ENCODE measurements at places on chromosomes 16 and 17.
A peak's percentile ranks its signal among the peaks of the same experiment; 100 is the strongest.

GRCh38 chr17:9611557-9611956, 33.8 kb upstream of the USP43 start:
- no peak for DNase-seq

GRCh38 chr17:4246674-4247073, 17.1 kb downstream of the ANKFY1 start:
- no peak for DNase-seq

- no peak for DNase-seq
Measured at GRCh38 chr17:56793957-56794356, 39.8 kb downstream of the C17orf67 start.

DNA sequence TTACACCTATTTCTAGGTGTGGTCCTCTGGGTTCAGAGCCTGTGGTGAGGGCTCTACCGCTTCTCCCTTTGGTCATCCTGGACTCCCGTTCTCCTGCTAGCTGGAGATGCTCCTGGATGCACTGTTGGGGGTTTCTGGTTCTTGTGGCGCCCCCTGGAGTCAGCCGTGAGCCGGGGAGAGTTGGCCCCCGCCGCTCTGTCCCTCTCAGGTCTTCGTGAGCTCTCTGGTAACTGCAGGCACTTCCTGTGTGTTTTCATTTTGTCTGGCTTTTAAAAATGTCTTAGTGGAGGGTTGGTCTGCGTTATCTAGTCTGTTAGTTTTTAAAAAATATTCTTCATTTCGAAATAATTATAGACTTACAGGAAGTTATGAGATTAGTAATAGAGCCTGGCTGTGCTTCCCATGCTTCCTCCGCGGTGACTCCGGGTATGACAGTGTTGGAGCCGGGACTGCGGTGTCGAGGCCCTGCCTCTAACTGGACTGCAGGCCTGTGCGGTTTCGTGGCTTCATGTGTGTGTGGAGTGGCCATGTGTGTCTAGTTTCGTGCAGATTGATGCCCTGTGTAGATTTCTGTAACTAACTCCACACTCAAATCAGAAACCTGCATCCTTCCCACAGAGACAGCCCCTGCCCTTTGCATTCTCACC, 78.0 kb upstream of the ZNF750 start:
- peak; percentile 19 for DNase-seq

GRCh38 chr17:7237266-7237760, 1.9 kb downstream of the PHF23 start:
- DNase-seq: no peak

DNA sequence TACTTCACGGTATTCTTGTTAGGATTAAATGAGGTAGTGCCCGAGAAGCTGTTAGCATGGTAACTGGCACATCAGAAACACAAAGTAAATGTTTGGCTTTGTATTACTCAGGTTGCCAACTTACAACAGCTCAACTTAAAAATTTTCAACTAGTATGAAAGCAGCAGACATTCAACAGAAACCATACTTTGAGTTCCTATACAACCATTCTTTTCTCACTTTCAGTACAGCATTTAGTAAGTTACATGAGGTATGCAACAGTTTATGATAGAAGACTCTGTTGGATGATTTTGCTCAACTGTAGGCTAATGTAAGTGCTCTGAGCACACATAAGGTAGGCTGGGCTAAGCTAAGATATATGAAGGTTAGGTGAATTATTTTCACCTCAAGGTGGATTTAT, 7.7 kb downstream of the CENPN start:
- no peak for DNase-seq

DNA sequence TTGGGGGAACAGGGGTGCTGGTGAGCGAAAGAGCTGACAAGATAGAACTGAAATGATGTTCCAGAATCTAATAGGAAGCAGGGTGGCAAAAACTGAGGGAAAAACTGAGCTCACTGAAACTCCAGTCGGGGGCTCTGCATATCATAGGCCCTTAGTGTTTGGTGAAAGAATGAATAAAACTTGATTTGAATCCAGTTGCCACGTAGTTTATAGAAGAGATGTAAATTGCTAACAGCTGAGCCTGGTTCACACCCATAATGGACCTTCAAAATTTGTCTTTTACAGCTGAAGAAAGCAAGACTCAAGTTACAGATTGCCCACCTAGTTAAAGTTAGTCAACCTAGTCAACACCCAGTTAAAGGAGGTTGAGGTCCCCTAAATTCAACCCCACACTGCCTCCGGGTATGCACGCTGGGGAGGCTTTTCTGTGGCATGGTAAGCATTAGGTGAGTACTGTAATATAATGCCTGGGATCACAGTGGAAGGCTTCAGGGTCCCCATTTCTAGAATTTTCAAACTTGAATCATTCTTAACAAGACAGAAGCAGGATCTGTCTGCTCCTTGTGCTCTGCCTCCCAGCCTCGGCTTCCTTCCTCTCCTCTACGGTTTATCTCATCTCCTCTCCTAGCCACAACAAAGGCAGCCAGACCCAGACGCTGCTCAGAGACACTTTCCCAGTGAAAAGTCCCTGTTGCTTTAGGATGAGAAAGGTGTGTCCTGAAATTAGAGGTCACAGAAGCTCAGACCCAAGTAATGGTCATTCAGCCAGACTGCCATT, 26.9 kb upstream of the SUPT4H1 start:
- DNase-seq: no peak

DNA sequence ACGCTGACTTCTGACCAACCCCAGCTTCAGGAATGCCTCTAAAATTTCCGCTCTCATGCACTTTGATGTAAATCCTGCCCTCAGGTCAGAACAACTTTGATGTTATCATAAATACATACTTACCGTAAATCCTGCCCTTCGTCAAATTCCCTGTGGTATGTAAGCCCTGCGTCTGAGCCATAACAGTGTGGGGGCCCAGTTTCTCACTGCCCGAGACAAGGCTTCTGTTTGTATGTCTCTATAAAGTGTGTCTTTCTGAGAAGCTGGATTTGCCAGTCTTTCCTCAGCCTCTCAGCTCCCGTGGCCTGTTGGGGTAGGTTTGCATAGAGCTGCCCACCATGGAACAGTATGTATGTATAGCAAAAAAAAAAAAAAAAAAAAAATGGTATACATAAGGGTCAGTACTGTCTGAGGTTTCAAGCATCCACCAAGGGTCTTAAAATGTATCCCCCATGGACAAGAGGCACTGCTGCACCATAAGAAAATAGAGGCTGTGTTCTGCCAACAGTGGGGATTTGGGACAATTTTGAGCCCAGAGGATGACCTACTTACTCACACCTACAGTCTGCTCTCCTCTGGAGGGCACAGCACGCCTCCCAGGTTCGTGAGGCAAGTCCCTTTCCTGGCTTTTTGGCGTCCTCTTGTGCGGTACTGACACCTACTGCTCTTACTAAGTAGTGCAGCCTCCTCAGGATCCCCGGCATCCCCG, 17.5 kb downstream of the PRMT7 start:
- peak; percentile 89 for DNase-seq

DNA sequence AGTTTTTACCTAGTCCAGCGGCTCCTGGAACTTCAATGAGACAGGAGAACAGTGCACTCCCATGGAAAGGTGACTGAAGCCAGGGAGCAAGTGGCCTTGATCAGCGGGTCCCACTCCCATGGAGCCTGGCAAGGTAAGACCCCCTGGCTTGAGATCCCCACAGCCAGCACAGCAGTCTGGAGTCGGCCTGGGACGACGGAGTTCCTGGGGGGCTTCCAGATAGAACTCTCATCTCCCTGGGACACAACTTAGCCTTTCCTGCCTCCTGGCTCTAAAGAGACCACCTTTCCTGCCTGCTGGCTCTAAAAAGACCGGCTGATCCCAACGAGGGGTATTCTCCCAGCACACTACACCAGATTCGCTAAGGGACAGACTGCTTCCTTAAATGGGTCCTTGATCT, 1279.0 kb upstream of the GOT2 start:
- DNase-seq: no peak

DNA sequence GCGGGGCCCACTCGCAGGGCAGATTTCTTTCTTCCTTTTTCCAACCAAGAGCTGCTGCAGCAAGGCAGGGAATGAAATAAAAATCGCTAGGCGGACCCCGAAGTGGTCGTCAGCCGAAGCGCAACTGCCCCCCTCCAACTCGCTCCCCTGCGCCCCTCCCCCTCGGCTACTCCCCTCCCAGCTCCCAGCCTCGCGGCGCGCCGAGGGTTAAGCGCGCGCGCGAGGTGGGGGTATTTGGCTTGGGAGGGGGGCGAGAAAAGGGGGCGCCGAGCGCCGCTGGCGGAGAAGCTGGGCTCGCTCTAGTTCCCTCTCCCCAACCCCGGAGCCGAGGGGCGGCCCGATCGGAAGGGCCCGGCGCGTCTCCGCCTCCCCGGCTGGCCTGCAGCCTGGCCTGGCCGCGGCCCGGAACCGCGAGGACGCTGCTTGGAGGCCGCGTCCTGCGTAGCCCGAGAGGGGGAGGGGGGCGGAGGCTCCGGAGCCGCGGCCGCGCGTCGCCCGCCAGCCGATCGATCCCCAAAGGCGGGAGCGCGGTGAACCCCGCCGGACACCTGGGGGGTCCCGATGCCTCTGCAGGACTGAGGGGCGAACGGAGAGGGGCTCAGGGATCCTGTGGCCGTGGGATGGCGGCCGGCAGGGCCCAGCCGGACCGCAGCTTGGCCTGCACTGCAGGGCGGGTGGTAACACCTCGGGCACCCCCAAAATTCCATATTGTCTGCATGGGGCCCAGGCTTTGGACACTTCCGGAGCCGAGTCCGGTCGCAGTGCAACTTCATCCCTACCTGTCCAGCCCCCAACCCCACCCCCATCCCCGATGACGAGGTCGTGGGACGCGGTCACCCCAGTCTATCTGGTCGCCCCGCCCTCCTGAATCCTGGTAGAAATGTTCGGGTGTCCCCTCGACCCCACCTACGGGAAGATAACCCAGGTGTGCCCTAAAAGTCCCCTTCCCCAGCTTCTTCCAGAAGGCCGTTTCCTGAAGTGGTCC, 4.9 kb upstream of the CBX4 start:
- peak; percentile 80 for DNase-seq

GRCh38 chr17:21278450-21279197, 5.9 kb upstream of the MAP2K3 start:
- no peak for DNase-seq

- DNase-seq: no peak
Measured at GRCh38 chr17:4735876-4736651, 3.6 kb upstream of the ZMYND15 start.

DNA sequence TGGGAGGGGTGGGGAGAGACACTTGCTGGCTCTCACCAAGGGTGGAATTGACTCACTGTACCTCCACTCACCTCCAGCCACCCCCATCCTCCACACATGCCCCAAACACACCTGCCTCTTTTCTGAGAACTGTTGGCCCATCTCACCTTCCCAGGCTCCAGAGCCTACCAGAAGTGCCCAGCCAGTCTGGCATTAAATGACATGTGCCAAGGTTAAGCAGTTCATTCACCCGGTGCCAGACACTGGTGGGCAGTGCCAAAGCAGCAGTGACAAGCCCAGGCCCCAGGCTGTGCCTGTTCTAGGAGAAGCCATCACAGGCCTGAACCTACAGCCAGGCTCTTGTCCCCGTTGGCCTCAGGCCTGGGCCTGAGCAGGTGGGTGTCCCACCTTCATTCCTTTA, 11.2 kb downstream of the MVP start:
- no peak for DNase-seq

- no peak for DNase-seq
Measured at GRCh38 chr17:12737740-12738469, 51.4 kb upstream of the ARHGAP44 start.

GRCh38 chr17:61345825-61346666, 53.6 kb upstream of the TBX2 start:
- no peak for DNase-seq

- DNase-seq: no peak
Measured at GRCh38 chr16:89422527-89422904, 67.8 kb downstream of the ANKRD11 start.

GRCh38 chr16:3025032-3026002, 1.5 kb downstream of the THOC6 start:
- no peak for DNase-seq

- no peak for DNase-seq
Measured at GRCh38 chr16:53417011-53417410, 17.3 kb upstream of the RBL2 start.

DNA sequence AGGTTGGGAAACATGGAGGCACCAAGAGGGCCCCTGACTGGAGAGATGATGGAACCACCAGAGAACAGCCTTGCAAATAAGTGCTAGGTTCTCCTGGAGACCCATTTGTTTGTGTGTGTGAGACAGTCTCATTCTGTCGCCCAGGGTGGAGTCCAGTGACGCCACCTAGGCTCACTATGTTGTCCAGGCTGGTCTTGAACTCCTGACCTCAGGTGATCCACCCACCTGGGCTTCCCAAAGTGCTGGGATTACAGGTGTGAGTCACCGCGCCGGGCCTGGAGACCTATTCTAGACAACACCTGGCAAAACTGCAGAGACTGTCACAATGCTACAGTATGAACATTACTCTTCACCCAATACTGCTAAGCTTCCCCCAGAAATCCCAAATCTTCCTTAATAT, 1.5 kb downstream of the NPLOC4 start:
- DNase-seq: no peak

DNA sequence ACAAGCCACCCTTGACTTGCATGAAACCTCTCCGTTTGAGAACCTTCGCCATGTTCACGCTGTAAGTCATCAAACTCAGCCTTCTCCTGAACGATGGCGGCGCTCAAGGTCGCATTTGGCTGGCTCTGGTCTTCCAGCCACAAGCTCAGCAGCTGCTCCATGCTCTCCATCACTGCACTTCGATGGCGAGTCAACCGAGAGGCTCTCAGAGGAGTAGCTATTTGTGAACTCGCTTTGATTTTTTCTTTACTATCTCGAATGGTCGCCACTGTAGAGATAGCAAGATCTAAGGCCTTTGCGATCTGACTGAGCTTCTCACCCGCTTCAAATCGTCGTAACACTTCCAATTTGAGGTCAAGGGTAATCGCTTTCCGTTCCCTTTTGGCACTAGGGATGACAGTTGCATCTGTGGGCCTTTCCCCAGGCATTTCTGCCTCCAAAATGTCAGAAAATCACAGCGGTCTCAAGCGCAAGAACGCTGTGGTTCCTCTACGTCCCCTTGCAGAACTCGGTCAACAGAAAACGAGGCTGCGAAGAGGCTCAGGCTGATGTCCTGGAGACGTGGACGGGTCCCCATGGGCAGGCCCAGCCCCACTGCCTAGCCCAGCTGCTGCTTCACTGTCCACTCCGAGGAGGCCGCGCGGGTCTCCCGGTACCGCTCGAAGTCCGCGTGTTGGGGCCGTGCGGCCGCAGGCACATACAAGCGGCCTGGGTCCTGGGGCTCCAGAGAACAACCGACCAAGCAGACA, 23.1 kb downstream of the DEF8 start:
- DNase-seq: no peak

DNA sequence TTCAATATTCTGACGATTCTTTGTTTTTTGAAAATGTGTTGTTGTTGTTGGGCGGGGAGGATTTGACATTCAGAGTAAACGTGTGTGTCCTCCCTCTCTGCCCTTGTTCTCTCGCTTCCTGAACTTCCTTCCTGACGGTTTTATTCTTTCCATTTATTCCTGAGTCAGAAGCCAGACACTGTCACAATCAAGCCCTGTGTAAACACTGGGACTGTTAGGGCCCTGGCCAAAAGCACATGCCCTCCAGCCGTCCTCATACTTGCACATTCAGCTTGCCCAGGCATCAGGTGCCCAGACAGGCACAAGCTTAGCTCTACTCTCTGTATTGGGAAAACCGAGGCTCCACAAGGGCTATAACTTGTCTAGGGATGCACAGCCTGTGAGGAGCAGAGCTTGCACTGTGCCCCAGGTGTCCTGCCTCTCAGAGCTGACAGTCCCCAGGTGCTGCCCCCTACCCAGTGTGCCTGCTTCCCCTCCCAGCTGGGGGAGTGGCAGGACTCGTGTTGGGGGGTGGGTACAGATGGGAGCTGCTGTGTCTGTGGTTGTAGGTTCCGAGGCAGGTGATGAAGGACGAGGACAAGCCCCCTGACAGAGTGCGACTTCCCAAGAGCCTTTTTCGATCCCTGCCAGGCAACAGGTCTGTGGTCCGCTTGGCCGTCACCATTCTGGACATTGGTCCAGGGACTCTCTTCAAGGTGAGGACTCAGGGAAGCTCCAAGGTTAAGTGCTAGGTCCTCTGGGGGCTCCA, 9.7 kb downstream of the ADGRG3 start:
- DNase-seq: no peak

Measured in ACHN (cell line).